ENCODE measurements at places on chromosomes 7 and 10.

GRCh38 chr7:46115410-46115809 is 194.3 kb upstream of the IGFBP3 start:
- DNase-seq = no peak

DNA sequence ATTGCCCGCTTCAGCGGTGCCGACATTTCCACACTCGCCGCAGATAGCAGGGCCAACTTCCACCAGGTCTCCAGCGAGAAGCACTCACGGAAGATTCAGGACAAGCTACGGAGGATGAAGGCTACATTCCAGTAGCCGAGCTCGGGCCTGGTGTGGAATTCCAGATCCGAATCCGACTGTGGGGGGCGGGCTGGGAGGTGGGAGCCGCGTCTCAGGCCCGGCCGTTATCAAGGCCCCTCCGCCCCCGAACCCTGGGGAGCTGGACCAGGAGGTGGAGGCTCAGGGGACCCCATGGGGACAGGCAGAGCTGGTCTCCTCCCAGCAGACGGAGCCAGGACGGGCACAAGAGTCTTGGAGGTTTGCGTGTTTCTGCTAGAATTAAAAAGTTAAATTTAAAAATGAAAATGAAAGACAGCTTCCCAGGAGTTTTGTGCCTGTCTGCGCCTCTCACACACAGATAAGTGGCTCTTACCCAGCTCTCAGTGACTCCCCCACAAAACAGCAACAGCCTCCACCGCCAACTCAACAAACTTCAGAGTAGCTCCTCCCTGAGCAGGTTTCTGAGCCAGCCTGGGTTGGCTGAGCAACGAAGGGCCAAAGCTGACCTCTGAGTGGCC is 5.2 kb upstream of the UTF1 start:
- no peak for DNase-seq

DNA sequence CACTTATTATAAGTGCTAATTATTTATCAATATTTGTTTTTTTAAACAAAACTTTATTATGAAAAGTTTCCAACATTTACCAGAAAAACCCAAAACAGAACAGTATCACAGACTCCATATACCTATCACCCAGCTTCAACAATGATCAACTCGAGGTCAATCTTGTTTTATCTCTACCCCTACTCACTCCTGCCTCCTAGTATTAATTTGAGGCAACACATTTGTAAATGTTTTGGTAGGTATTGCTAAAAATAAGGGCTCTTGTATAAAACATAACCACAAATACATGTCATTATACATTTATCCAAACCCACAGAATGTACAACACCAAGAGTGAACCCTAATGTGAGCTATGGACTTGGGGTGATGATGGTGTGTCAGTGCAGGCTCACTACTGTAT is 15.9 kb upstream of the CDH23 start:
- DNase-seq = no peak

GRCh38 chr7:55242613-55243012 is 122.5 kb upstream of the LANCL2 start:
- DNase-seq = no peak

- DNase-seq = peak; percentile 34
Observed at GRCh38 chr7:105759670-105760550, 116.5 kb downstream of the ATXN7L1 start.

Data from NCI-H2081 treated with DMSO at 0.1 percent for 48 hours (cell line).